ENCODE measurements at places on chromosomes 4 and X. TPM values are rescaled to one million over a fixed set of nuclear protein-coding genes. Genes with fewer than 3 reads are reported as not detected.

GRCh38 chrX:110315551-110315950, 2.3 kb downstream of the AMMECR1 start:
- DNase-seq = no peak

DNA sequence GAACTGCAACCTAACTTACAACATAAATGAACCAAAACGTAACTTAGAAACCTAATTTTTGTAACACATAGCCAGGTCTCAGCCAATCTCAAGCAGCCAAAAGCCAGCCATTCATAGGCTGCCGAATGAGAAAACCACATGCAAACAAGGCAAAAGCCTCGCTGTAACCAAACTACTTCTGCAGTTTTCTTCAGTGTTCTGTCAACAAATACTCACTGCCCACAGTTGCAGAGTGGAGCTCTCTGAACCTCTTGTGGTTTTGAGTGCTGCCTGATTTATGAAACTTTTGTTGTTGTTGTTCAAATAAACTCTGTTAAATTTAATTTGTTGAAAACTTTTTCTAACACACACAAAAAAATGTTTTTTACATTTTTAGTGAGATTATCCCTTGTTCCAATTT, 251.2 kb downstream of the PAPSS1 start:
- DNase-seq = no peak

Gene CTSO
- total RNA-seq = 2.9 TPM

Gene NKRF
- 3.6 TPM for total RNA-seq
